ENCODE measurements at places on chromosomes 4 and X. TPM values are rescaled to one million over a fixed set of nuclear protein-coding genes. Genes with fewer than 3 reads are reported as not detected.

DNA sequence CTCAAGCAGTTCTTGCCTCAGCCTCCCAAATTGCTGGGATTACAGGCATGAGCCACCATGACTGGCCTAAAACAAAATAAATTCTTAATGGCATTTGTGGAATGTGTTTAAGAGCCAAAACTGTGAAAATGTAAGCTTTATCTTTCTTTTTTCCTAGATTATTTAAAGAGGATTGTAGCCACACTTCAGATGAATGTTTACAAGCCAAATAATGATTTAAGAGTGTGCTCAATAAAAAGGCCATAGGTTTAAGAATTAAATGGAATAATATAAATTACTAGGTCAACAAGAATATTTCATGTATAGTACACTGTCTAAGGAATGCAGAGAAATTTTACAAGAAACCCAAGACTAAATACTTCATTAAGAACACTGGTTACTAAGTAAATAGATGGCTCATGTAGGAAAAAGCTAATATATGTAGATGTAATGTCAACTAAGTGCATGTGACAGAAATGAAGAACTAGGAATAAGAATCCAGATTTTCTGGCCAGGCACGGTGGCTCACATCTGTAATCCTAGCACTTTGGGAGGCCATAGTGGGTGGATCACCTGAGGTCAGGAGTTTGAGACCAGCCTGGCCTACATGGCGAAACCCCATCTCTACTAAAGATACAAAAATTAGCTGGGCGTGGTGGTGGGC lies 21.3 kb upstream of the UGDH start:
- no peaks in the 10 kb centered on the region for H3K27me3 ChIP-seq
- no peaks in the 10 kb centered on the region for H3K36me3 ChIP-seq
- no peak for DNase-seq
- H3K4me3 ChIP-seq, result no peak overlapping the region

- no peaks in the 10 kb centered on the region for H3K4me1 ChIP-seq
- H3K36me3 ChIP-seq, result no peaks in the 10 kb centered on the region
- H3K4me3 ChIP-seq, result no peak overlapping the region
- H3K27me3 ChIP-seq, result no peaks in the 10 kb centered on the region
- no peak for DNase-seq
Observed at GRCh38 chr4:90888571-90888970, 761.4 kb downstream of the CCSER1 start.

GRCh38 chr4:146146918-146147317 lies 28.6 kb upstream of the LSM6 start:
- no peaks in the 10 kb centered on the region for H3K4me1 ChIP-seq
- no peak overlapping the region for H3K4me3 ChIP-seq
- no peaks in the 10 kb centered on the region for H3K36me3 ChIP-seq
- H3K27me3 ChIP-seq, result no peaks in the 10 kb centered on the region
- H3K27ac ChIP-seq, result no peak overlapping the region

Gene AMBN
- not detected for total RNA-seq

Data from pancreas (tissue), 10 donors.